Astrocyte (in vitro differentiated cells and primary cell): ENCODE measurements at places on chromosomes 4 and X.
A peak's percentile ranks its signal among the peaks of the same experiment; 100 is the strongest.

- peak; percentile 30 for DNase-seq
These were observed 12.4 kb downstream of the EPGN start for GRCh38 chr4:74320559-74321118.

GRCh38 chrX:23938690-23939089 lies 30.9 kb downstream of the CXorf58 start:
- DNase-seq, result no peak

DNA sequence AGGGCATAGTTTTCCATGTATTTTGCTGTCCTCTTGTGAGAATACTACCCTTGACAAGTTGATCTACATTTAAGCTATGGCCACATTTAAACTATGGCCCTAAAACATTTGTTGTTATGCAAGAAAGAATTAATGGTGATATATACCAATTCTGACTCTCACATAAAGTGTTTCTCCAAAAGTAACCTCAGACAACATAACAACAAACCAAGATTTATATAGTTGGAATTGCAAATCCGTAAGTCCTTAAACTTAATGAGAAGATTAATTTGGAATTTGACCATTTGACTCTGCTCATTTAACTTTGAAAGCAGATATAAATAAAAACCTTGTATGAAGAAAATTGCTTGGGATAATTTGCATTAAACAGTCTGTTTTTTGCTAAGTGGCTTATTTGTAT lies 38.9 kb downstream of the RUFY3 start:
- no peak for DNase-seq

DNA sequence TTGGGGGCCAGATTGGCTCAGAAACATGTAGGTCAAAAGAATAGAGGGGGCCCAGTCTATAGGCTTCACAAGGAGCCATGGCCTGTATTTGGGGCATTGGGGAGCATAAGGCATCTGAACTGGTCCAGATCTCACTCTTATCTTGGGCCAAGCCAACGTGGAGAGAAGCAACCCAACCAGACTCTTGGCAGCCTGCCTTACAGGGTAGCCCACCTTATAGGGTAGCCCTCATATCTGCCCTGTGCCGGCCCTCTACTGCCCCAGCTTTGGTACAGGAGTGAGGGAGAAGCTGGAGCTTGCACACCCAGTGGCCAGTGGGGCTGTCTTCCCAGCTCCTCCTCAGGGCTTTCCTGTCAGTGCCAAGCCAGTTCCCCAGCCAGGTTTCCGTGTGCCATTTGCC lies 142.2 kb downstream of the AMMECR1 start:
- no peak for DNase-seq

GRCh38 chr4:124505211-124505610 lies 207.3 kb downstream of the ANKRD50 start:
- no peak for DNase-seq

- no peak for DNase-seq
These were observed 269.2 kb downstream of the TRIML1 start for GRCh38 chr4:188408244-188409030.

DNA sequence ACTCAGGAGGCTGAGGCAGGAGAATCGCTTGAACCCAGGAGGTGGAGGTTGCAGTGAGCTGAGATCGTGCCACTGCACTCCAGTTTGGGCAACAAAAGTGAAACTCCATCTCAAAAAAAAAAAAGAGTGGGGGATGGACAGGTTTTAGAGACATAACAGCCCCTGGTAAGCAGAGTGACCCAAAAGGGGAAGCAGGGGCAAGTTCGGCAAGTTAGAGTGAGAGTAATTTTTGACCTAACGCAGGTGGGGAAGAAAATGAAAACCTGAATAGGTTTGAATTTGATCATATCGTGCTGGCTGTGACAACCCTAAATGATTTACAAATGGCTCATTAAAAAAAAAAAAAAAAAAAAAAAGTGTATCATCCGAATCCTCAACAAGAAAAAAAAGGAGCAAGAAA lies 25.7 kb upstream of the TMEM131L start:
- DNase-seq, result no peak

DNA sequence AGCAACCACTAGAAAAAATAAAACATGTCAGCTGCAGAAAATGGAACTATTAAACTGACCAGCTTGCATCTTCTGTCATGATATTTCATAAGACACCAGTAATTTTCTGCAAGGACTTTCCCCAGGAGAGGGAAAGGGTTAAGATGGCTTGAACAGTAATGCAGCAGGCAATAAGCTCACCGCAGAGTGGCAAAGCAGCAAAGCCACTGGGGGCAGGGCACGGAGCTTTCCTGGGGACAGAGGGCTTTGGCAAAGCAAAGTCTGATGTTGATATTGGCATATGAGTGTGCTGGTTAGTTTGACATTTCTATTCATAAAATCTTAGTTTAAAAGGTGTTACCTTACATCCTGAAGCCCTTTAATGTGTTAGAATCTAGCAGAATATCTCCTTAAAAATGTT lies 55.1 kb upstream of the NAP1L5 start:
- DNase-seq, result no peak

DNA sequence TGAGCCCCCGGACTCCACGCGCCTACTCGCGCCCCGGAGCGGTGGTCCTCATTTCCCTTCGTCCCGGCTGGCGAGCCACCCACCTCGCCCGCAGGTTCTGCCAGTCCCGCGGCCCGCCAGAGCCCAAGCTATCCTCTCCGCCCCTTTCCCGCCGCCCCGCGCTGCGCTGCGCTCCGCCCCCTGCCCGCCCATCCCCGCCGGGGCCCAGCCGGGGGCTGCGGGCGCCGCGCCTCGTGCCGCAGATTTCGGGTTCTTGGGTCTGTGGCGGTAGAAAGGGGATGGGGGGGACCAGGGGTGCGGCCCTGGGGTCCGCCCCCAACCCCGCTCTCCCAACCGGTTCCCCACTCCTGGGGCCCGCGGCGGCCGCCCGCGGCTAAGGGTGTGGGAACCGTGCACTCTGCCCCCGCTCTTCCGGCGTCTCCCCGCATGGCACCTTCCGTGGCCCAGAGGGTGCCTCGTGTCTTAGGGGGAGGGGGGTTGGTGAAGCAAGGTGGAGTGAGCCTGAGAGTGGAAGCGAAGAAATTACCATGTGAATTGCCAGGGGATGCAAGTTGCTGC lies 650.8 kb upstream of the DIPK2B start:
- no peak for DNase-seq

- DNase-seq, result no peak
These were observed 19.2 kb downstream of the ALPK1 start for GRCh38 chr4:112316360-112316759.

DNA sequence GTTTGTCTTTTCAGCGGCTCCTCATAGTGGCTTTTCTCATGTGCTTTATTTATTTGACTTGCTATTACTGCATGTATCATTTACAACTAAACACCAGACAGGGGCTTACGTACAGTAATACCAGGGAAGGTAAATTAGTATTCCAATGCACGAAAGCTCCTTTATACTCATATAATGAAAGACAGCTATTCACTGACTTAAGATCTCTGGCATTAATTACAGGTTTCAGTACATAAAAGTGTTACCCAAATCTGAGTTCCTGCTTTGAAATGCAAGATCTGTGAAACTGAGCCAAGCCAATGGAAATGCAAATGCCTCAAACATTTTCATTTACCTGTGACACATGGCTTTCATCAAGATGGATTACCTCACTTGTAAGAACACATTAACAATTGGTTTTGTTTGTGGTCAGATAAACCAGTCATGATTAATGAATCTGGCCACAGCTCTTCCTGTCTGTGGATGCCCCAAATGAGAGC lies 107.2 kb downstream of the ANAPC4 start:
- DNase-seq, result peak; percentile 78

- DNase-seq, result no peak
These were observed 25.6 kb upstream of the GPR78 start for GRCh38 chr4:8554555-8555100.

GRCh38 chrX:18368402-18368801 lies 13.9 kb upstream of the SCML2 start:
- no peak for DNase-seq

DNA sequence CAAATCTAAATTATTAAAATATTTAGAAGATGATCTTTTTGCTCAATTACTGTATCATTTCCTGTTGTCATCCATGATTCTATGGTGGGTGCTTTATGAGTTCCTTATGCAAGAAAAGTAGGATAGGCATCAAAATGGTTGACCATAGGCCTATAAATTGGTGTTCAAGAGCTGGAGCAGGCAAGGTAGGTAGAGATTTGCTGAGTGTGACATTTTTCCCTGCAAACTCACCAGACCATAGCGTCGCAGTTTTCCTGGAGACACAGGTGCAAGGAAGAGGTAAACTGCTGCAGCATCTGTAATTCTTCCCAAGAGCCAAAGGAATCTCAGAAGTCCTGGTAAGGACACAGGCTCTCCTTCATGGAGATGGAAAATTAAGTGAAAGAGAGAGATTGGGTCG lies 33.7 kb upstream of the DCLK2 start:
- no peak for DNase-seq

- peak; percentile 97 for DNase-seq
These were observed 8.6 kb upstream of the ZNF157 start for GRCh38 chrX:47361538-47362511.

- DNase-seq, result peak; percentile 2
These were observed 13.9 kb upstream of the HEPH start for GRCh38 chrX:66150163-66150562.

GRCh38 chr4:107719207-107719921 lies 670 bp downstream of the PAPSS1 start:
- DNase-seq, result peak; percentile 46

DNA sequence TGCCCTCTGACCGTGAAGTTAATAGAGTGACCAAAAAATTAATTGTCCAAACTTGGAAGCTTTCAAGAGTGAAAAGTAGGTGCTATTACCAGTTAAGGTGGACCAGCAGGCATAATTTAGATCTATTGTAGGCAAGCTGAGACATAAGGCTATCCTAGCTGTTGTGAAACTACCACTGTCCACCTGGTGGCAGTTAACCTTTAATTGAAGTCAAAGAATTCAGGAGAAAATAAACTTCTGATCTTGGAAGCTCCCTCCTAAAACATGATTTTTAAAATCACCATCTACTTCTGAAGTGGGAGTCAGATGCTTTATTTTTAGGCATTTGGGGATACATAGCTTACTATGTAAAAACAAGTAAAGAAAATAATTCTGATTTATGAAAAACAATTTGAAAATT lies 636.3 kb upstream of the HTR2C start:
- DNase-seq, result no peak

DNA sequence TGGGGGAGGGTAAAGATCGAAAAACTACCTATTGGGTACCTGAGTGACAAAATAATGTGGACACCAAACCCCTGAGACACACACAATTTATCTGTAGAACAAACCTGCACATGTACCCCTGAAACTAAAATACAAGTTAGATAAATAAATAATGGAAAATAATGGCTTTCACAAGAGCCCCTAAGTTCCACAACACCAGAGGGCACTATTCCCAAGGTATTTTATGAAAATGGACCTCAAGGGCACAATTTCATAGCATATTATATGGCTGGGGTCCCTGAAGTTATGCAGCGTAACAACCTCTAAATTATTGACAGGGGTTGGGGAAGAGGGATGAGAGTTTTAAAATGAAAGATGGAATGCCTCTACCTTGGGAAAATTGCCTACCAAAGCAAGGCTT lies 81.3 kb upstream of the TMEM33 start:
- DNase-seq, result no peak

- peak; percentile 33 for DNase-seq
These were observed 59.9 kb downstream of the SNX25 start for GRCh38 chr4:185269286-185269685.
